SJSA1 (cell line): ENCODE measurements at places on chromosomes 2 and 18. TPM values are rescaled to one million over a fixed set of nuclear protein-coding genes. Genes with fewer than 3 reads are reported as not detected.

GRCh38 chr2:207616185-207616584 lies 9.0 kb downstream of the METTL21A start:
- peaks cover 22% of the 10 kb centered on the region for H3K36me3 ChIP-seq
- H3K4me3 ChIP-seq: no peak overlapping the region
- DNase-seq: no peak
- peak overlapping the region; percentile 97 for H3K27ac ChIP-seq

UGT1A7 gene
- total RNA-seq: not detected in 2 replicates

RASGRP3 gene
- 7.5 and 11.6 TPM in 2 replicates for total RNA-seq

GRCh38 chr2:8710951-8711350 lies 29.1 kb downstream of the ID2 start:
- H3K4me1 ChIP-seq: no peaks in the 10 kb centered on the region
- DNase-seq: no peak
- H3K27ac ChIP-seq: no peak overlapping the region
- no peaks in the 10 kb centered on the region for H3K36me3 ChIP-seq
- H3K27me3 ChIP-seq: no peaks in the 10 kb centered on the region

DNA sequence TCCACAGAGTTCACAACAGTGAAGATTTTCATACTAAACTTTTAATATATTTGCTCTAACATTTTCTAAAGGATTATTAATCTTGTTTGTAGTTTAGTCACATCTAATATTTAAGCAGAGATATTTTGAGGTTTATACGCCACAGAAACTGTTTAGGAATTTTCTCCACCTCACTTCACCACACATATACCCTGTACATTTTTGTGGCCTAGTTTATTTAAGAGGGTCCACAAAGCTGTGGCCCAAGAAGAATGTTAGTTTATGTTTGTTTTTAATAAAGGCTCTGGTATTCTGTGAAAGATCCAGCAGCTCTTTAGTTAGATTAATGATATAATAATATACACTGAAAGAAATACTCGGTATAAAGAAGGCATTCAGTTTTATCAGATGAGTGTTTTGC lies 132.7 kb upstream of the TTC27 start:
- H3K36me3 ChIP-seq: peaks cover 45% of the 10 kb centered on the region
- DNase-seq: no peak
- no peaks in the 10 kb centered on the region for H3K27me3 ChIP-seq
- no peak overlapping the region for H3K27ac ChIP-seq
- H3K4me1 ChIP-seq: no peaks in the 10 kb centered on the region; the same call in 1 of the 2 replicates
- no peak overlapping the region for H3K4me3 ChIP-seq

DNA sequence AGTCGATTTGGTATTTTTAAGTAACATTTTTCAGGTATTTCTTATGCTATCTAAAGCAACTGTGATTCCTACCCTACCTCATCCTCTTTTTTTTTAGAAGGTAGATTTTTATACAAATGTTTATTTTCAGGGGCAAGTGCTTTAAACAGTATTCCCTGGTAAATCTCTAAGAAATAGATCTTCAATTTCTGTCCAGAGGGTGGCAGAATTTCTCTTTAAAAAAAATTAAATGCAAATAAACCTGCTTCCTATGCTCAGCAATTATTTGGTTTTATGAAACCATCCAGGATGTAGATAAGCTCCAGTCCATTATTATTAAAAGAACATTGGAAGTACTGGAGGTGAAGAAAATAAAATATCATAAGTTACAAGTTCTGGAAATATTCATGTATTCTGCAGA lies 191.9 kb downstream of the MYO3B start:
- H3K4me3 ChIP-seq: no peak overlapping the region
- H3K27me3 ChIP-seq: peaks cover 17% of the 10 kb centered on the region
- H3K36me3 ChIP-seq: no peaks in the 10 kb centered on the region

- no peak overlapping the region for H3K27ac ChIP-seq
- peaks cover 3% of the 10 kb centered on the region; the same call in 1 of the 2 replicates for H3K36me3 ChIP-seq
- no peak overlapping the region for H3K4me3 ChIP-seq
Measured at GRCh38 chr2:172467382-172467781, 40.0 kb downstream of the ITGA6 start.

DNA sequence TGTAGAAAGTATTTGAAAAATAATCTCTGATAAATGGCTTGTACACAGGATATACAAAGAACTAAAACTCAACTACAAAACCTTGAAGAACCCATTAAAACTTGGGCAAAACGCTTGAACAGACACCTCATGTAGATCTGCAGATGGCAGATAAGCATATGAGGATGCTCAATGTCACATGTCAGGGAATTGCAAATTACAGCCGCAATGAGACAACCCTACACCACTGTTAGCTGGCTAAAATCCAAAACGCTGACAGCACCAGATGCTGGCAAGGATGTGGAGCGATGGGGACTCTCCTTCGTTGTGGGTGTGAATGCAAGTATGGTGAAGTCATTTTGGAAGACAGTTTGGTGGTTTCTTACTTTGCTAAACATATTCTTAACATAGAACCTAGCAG lies 53.7 kb downstream of the SNTG2 start:
- DNase-seq: no peak
- no peaks in the 10 kb centered on the region for H3K36me3 ChIP-seq
- H3K27me3 ChIP-seq: no peaks in the 10 kb centered on the region
- no peak overlapping the region for H3K27ac ChIP-seq

PLCL1 gene
- 0.03 TPM in 1 of 2 replicates, not detected in the other for total RNA-seq

KCNG2 gene
- not detected in 2 replicates for total RNA-seq

GRCh38 chr2:31859959-31860358 lies 150.8 kb downstream of the MEMO1 start:
- no peak overlapping the region for H3K4me3 ChIP-seq
- no peak for DNase-seq
- no peaks in the 10 kb centered on the region for H3K27me3 ChIP-seq
- peaks cover 4% of the 10 kb centered on the region; the same call in 1 of the 2 replicates for H3K36me3 ChIP-seq
- no peaks in the 10 kb centered on the region; the same call in 1 of the 2 replicates for H3K4me1 ChIP-seq
- no peak overlapping the region for H3K27ac ChIP-seq

SLC11A1 gene
- 0.05 TPM in 1 of 2 replicates, not detected in the other for total RNA-seq

DNA sequence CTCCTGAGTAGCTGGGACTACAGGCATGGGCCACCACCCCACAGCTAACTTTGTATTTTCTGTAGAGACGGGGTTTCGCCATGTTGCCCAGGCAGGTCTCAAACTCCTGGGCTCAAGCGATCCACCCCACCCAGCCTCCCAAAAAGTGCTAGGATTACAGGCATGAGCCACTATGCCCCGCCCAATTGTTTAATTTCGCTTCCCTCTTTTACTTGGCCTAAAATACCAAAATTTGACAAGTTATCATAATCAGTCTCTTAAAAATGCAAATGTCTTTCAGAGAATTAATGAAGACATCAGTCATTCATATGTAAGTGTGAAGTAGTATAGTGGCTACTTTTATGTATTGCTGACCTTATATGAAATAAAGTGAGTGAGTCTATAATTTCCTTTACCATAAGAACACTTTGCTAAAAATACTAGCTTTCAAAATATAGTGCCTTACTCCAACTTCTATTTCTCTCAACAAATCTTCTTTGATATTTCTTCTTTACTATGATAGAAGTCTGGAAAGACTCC lies 9.8 kb downstream of the FBXO11 start:
- no peaks in the 10 kb centered on the region for H3K27me3 ChIP-seq
- DNase-seq: no peak
- no peak overlapping the region for H3K27ac ChIP-seq
- H3K4me1 ChIP-seq: peaks cover 8% of the 10 kb centered on the region
- H3K36me3 ChIP-seq: peaks cover 3% of the 10 kb centered on the region; the same call in 1 of the 2 replicates

IL36G gene
- total RNA-seq: not detected in 2 replicates

DNA sequence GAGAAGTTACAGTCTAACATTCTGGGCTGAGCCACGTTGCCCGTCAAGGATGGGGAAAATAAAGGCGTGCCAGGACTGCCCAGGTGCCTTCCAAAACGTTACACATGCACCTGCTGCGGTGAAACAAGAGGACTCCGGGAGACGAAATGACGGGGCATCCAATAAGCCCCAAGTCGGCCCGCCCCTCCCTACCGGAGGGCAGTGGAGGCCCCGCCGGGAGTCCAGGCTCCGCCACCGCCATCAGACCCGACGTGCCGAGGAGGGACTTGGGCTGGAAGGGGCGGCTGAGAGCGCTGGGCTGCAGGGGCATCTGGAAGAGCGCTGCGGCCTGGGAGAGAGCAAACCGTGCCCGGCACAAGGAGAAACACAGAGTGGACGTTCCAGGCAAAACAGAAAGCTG lies 112.5 kb upstream of the GPC1 start:
- H3K27ac ChIP-seq: no peak overlapping the region
- H3K27me3 ChIP-seq: no peaks in the 10 kb centered on the region
- H3K36me3 ChIP-seq: no peaks in the 10 kb centered on the region
- no peak overlapping the region for H3K4me3 ChIP-seq
- peaks cover 15% of the 10 kb centered on the region for H3K4me1 ChIP-seq
- no peak for DNase-seq

FAM237A gene
- not detected in 2 replicates for total RNA-seq

GRCh38 chr2:3959372-3959771 lies 256.0 kb downstream of the DCDC2C start:
- peak; percentile 11 for DNase-seq
- H3K36me3 ChIP-seq: no peaks in the 10 kb centered on the region
- H3K4me3 ChIP-seq: no peak overlapping the region
- no peaks in the 10 kb centered on the region for H3K4me1 ChIP-seq
- H3K27me3 ChIP-seq: no peaks in the 10 kb centered on the region
- no peak overlapping the region for H3K27ac ChIP-seq

ACVR1C gene
- not detected in 2 replicates for total RNA-seq

DNA sequence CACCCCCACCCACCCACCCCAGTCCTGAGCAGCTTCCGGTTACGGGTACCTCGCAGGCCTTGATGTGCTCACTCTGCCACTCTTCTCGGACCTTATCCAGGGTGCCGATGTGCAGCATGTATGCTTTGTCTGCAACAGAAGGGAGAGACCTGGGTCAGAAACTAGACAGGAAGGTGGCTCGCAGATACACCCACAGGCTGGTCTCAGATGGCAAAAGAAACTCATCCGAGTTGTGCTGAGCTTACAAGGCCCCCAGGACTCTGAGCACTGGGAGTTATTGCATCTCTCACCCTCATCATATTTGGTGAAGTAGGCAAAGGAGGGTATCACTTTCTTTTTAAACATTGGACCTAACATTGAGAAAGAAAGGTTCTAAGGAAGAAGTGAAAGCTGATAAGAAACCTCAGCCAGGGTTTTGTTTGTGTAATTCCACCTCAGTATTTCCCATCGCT lies 30.6 kb upstream of the EPG5 start:
- H3K27me3 ChIP-seq: no peaks in the 10 kb centered on the region
- H3K27ac ChIP-seq: no peak overlapping the region
- H3K36me3 ChIP-seq: no peaks in the 10 kb centered on the region
- H3K4me3 ChIP-seq: no peak overlapping the region
- DNase-seq: no peak
- peaks cover 16% of the 10 kb centered on the region for H3K4me1 ChIP-seq

DNA sequence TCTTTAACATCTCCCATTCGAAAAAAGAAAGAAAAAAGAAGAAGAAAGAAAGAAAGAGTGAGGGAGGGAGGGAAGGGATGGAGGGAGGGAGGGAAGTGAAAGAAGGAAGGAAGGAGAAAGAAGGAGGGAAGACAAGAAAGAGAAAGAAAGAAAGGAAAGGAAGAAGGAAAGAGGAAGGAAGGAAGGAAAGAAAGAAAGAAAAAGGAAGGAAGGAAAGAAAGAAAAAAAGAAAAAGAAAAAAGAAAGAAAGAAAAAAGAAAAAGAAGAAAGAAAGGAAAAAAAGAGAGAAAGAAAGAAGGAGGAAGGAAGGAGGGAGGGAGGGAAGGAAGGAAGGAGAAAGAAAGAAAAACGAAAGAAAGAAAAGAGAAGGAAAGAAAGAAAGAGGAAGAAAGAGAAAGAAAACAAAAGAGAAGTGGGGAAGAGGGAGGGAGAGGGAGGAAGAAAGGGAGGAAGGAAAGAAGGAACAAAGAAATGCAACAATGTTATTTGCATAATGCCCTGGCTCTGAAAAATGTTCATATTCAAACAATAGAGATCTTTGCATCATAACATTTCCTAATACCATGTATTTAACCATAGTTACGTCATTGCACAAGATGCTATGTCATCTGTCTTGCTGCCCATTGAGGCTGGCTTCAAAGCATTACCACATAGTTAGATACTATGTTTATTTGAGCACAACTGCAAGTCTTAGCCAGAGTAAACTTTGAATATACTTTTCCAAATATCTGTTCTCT lies 550.6 kb downstream of the DSC3 start:
- no peak overlapping the region for H3K27ac ChIP-seq
- no peaks in the 10 kb centered on the region for H3K36me3 ChIP-seq
- H3K4me1 ChIP-seq: no peaks in the 10 kb centered on the region
- no peaks in the 10 kb centered on the region for H3K27me3 ChIP-seq
- no peak overlapping the region for H3K4me3 ChIP-seq

GRCh38 chr2:3468296-3468988 lies 50.9 kb downstream of the ADI1 start:
- H3K36me3 ChIP-seq: peaks cover 51% of the 10 kb centered on the region
- no peak overlapping the region for H3K4me3 ChIP-seq
- peaks cover 44% of the 10 kb centered on the region for H3K4me1 ChIP-seq
- no peak overlapping the region for H3K27ac ChIP-seq

EVX2 gene
- total RNA-seq: not detected in 2 replicates

GRCh38 chr2:136032192-136032591 lies 46.8 kb upstream of the DARS1 start:
- H3K36me3 ChIP-seq: no peaks in the 10 kb centered on the region
- no peak overlapping the region for H3K4me3 ChIP-seq
- no peak for DNase-seq
- H3K4me1 ChIP-seq: peaks cover 5% of the 10 kb centered on the region

DNA sequence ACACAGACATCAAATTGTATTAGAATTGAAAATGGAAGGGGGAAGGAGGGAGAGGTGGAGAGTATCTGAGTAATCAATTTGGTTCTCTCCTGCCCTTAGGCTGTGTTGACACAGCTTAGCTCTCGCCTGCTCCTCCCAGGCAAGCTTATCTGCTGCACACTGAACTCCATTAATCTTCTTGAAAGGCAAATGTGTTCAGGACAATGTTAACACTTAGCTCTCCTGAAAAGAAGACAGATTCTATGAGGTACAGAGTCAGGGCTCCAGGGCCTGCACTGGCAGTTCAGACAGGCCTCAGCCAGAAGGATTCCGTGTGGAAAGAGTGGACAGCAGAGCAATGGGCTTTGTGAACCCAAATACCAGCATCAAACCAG lies 430.0 kb upstream of the TNP1 start:
- H3K4me3 ChIP-seq: no peak overlapping the region
- H3K27me3 ChIP-seq: no peaks in the 10 kb centered on the region
- peaks cover 29% of the 10 kb centered on the region for H3K4me1 ChIP-seq
- H3K36me3 ChIP-seq: no peaks in the 10 kb centered on the region
- H3K27ac ChIP-seq: no peak overlapping the region
- no peak for DNase-seq

- H3K4me1 ChIP-seq: no peaks in the 10 kb centered on the region
- H3K27ac ChIP-seq: no peak overlapping the region
- H3K36me3 ChIP-seq: no peaks in the 10 kb centered on the region
- H3K4me3 ChIP-seq: no peak overlapping the region
- DNase-seq: no peak
- 0 out of 2 replicates have a peak, but pooled peaks cover 3% of the 10 kb centered on the region for H3K27me3 ChIP-seq
Measured at GRCh38 chr18:43590182-43590903, 313.1 kb upstream of the SYT4 start.
